ENCODE measurements at places on chromosomes 2 and 18.
A peak's percentile ranks its signal among the peaks of the same experiment; 100 is the strongest.

GRCh38 chr2:71299507-71299906 lies 32.1 kb upstream of the ZNF638 start:
- peak; percentile 54 for DNase-seq

GRCh38 chr18:59402432-59403090 lies 43.5 kb upstream of the LMAN1 start:
- peak; percentile 87 for DNase-seq

DNA sequence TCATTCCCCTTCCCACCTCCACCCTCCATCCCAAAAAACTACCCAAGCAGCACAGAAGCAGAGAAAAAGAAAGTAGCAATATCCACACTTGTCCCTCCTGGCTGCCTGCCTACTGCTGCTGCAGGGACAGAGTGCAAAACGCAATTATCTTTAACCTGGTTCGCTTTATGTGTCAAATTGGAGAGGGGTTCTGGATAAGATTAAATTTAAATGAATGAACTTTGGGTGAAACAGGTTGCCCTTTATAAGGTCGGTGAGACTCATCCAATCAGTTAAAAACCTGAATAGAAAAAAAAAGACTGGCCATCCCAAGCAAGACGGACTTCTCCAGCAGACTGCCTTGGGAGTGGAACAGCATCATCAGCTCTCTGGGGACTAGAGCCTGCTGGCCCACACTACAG lies 62.6 kb downstream of the ANKRD44 start:
- no peak for DNase-seq

DNA sequence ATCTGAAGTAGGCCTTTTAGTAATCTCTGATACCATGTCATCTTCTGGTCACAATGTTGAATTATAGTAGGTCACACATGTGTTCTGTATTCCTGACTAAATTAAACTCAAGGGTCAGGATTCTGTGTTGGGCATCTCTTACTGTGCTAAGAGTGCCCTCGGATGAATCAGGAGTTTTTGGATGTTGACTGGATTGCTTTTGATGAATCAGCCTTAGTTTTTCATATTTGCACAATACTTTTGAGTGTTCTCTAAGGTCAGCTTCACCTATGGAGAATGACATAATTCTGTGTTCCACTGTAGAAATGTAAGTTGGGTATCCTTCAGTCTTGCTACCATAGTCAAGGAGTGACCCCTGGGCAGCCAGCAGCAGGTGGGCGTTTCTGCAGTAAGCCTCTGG lies 190.1 kb downstream of the PTPRM start:
- DNase-seq = no peak

DNA sequence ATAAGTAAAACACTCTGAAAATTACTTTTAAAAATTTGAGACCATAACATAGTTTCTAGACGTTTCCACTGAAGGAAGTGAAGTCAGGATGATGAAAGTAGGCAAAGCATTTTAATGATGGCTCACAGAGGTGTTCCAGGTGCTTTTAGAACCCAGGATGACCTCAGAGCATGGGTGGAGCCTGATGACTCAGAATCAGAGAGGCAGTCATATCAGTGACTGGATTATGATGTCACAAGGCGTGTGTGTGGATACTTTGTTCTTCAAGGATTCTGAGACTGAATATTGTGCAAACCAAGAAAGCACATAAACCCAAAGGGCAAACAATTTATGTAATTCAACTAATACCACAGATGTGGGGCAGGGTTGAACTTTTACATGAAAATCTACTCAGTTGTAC lies 208.0 kb upstream of the FBXO11 start:
- DNase-seq = no peak

- DNase-seq = peak; percentile 54
These were observed 14.8 kb downstream of the ASPRV1 start for GRCh38 chr2:69946351-69947324.

DNA sequence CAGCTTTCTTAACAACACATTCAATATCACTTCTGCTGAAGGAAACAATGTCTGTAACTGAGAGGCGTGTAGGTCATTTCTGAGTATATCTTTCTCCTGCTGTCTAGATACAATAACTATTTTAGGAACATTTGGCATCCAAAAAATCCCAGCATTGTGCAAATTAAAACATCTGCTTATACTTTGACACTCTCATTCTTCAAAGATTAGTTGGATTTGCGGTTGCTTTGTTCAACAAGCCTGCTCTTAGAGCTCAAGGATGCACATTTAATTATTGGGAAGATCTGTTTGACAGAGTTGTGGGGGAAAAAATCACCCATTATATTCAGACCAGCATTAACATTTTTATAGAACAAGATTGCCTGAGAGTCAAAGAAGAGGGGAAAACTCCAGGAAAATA lies 449.5 kb upstream of the HNRNPA3 start:
- DNase-seq = no peak

DNA sequence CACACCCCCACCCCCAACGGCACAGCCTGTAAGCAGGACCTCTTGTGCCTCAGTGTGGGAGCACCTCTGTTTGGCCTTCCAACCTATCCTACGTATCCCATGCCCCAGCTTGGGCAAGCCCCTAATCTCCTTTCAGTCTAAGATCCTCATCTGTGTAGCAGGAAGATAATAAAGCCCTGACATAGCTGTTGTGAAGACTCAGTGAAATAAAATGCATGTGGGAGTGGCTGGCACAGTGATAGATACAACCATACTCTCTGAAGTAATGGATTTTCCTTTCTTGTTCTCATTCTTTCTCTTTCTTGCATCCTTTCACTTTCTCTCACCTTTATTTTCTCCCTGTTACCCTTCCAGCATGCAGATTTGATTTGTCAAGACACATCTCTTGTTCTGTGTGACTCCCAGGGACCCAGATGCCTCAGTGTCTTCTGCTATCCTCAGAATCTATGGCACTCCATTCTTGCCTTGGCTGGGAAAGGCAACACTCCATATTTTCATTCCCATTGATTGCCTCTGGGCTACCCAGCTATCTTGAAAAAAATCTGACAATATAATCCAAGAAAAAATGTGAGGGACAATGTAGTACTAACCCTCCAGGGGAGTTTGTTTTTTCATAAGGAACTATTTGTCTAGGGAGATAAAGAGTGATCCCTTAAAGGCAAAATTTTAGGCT lies 207.2 kb upstream of the SETBP1 start:
- no peak for DNase-seq

- DNase-seq = no peak
These were observed 51.5 kb downstream of the PLEKHB2 start for GRCh38 chr2:131156452-131157149.

- DNase-seq = no peak
These were observed 942 bp upstream of the ZNF236 start for GRCh38 chr18:76821356-76821874.

DNA sequence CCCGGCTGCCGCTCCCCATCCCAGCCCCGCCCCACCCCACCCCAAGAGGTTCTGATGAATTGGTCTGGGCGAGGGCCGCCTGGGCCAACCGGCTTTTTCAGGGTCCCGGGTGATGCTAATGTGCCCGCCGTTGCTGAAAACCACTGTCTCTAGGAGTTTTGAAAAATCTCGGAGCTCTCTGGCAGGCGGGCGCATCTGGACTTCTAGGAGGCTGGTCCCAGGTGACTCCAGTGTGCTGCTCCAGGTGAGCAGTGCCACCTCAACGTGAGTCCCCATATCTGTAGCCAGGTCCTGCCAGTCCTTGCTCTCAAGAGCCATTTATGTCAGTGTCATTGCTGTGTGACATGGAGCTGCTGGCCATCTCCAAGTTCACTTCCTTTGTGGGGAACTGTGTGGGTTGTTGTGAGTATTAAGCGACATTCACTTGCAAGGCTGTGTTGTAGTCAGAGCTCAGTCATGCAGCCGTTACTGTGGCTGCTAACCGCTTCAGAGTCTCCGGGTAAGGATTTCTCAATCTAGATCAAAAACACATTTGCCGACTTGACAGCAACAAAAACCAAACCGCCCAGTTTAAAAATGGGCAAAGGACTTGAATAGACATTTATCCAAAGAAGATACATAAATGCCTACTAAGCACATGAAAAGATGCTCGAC lies at the start of gene RFX8:
Gene RFX8 (minus strand): TSS at position 382 of the 654 bp plus-strand sequence. CDS start 8,264 bp downstream, outside the sequence.
- DNase-seq = peak; percentile 85

GRCh38 chr2:13616616-13617015 lies 899.9 kb downstream of the TRIB2 start:
- no peak for DNase-seq

DNA sequence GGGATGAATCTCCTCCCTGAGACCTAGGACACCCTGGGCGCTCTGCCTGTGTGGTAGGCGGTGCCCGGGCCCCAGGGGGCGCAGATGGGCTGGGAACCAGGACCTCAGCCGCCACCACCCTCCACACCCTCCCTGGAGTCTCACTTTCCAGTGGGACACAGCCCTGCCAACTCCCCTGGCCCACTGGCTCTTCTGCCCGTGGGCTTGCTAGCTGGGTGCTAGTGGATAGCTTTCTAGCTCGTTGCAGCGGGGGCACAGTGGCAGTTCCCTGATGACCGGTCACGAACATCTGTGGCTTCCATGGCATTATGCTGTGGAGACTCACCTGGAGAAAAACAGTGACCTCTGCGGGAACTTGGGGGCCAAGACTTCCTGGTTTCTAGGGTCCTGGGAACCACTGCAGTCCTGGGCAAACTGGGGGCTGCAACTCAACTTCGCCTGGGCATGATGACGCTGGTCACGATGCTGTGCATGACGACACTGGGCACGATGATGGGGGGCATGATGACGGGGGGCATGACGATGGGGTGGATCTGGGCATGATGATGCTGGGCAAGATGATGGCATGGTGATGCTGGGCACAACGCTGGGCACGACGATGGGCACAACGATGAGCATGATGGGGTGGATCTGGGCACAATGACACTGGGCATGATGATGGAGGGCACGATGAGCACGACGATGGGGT lies 31.0 kb upstream of the ALLC start:
- DNase-seq = no peak

DNA sequence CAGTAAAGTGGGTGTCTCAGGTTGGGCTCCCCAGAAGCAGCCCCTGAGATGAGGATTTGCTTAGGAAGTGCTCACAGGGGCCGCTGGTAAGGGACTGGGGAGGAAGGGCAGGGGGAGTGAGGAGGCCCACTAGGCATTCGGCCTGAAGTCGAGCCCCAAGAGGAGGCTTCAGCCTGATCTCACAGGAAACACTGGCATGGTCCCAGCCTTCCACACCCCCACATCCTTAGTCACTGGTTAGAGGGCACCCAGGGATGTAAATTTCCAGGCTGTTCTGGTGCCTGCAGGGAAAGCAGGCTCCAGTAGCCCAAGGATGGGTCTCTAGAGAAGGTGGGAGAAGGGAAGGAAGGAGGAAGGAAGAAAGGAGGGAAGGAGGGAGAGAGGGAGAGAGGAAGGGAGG lies 22.4 kb upstream of the KCNK3 start:
- DNase-seq = no peak

DNA sequence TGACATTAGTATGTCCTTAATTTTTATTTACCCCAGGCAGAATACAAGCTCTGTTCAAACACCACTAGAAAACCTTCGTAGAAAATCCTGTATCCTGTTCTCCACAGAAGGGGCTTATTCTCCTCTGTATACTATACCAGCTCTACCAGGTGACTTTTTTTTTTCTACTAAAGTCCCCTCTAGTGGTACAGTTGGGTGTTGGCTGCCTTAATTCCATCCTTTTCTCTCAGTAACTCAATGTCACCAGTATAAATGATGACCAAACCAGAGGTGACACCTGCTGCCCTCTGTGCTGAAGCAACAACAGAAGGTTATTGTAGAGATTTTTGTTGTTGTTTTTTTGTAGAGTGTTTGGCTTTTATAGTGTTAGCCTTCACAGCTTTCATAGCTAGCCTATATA lies 1322.0 kb downstream of the LRP1B start:
- peak; percentile 12 for DNase-seq

- no peak for DNase-seq
These were observed 65.9 kb upstream of the HPCAL1 start for GRCh38 chr2:10236571-10237391.

DNA sequence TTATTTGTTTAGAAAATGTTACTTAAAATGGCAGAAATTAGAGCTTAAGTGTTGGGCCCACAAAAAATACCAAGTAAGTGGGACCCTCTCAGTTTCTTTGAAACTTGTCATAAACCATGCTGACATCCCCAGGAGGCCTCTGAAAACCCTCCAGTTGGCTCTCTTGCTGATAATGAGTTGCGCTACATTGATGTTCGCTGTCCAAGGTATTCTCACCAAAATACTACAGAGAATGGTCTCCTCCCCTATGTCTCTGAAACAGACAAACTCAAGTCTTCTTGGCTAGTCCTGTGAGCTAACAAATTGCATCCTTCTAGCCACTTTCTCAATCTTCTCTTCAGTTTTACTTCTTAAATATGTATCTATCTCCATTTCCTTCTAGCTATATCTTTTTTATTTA lies 669.4 kb downstream of the IRS1 start:
- peak; percentile 28 for DNase-seq

DNA sequence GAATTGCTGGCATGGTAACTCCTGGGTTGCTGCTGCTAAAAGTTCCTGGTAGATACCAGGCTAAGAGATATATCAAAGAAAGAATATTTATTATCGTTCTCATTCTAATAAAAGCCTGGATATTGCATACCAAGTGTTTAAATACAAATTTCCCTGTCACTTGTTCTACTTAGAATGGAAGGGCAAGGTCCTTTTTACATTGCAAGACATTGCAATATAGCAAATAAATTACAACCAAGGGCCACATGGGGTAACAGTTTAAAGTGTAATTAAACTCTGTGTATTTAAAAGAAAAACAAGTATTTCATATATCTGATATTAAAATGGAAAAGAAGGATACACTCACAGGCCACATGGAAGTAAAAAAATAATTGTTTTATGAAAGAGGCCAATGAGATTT lies 16.2 kb downstream of the PDE11A start:
- DNase-seq = no peak

DNA sequence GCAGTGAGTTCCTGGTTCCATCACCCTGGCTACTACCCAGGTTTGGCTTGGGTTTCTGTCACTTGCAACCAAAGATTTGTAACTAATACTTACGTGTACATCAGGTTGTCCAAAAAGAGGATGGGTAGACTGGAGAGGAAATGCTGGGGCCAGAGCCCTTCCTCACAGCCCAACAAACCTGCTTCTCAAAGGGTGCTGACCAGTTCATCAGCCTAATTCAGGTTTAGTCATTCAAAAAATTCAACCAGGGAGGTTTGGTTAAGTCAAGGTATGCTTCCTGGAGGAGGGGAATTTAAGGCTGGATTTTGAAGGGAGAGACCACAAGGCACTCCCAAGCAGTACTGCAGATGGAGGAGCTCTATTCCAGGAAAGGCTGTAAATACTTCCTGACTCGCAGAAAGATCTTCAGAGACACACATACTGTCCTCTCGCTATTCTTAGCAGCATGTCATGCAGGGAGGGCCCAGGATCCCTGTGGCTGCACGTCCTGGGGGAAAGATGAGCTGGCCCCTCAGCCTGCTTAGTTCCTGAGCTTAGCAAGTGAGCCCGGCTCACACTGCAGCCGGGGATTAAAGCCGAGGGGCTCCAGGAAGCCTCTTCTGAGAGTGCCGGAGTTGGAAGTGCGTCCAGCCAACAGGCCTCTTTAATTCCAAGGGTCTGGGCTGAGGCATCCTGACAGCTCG lies 40.0 kb upstream of the BIN1 start:
- DNase-seq = no peak

Data from KBM-7 (cell line).